ENCODE measurements at places on chromosomes 5 and 9.

DNA sequence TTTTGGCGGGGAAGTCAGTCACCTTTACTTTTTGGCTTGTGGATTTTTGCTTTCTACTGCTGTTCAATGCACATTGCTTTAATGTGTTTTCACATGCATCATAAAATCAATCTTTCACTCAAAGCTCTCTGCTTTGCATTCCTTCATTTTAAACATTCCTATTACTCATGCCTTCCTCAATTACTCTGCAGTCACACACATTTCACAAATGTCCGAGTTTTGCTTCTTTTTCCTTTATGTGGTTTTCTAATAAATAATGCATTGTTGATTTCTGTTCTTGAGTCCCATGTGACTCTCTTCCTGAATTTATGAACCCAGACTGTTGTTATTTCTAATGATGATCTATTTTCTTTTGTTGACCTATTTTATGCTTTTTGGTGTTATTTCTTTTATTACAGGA is 82.3 kb upstream of the EPB41L4B start:
- no peak for DNase-seq

GRCh38 chr5:78286290-78286689 is 8.2 kb downstream of the AP3B1 start:
- no peak for DNase-seq

GRCh38 chr9:113166039-113166438 is 15.2 kb downstream of the SLC31A2 start:
- no peak for DNase-seq

DNA sequence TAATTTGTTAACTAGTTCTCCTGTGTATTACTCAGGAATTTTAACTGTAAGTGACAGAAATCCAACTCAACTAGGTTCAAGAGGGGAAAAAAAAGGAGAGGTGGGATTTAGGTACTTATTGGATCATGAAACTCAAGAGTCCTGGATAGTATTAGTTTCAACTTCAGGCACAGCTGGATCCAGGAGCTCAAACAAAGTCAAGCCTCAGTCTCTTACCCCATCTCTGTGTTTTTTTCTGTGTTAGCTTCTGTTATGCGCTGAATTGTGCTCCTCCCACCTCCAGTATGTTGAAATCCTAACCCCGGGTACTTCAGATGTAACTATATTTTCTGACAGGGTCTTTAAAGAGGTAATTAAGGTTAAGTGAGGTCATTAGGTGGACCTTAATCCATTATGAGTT is 53.5 kb downstream of the SMIM23 start:
- DNase-seq, result no peak

- peak; percentile 54 for DNase-seq
Measured at GRCh38 chr5:108681079-108681921, 66.4 kb upstream of the FER start.

DNA sequence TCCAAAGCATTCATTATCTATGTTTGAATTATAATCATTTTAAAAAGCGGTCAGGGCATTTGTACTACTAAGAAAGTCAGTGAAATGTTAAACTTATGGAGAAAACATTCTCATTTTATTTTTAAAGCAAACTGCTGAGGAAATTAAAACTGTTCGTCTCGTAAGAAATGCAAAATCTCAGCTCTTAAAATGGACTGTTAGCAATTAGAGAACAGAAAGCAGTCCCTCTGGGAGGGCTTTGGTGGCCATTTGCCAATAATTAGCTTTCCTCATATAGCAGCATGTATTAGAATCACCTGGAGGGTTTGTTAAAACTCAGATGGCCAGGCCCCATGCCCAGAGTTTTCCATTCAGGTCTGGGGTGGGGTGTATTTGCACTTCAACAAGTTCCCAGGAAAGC is 120.7 kb upstream of the RASEF start:
- DNase-seq, result no peak

DNA sequence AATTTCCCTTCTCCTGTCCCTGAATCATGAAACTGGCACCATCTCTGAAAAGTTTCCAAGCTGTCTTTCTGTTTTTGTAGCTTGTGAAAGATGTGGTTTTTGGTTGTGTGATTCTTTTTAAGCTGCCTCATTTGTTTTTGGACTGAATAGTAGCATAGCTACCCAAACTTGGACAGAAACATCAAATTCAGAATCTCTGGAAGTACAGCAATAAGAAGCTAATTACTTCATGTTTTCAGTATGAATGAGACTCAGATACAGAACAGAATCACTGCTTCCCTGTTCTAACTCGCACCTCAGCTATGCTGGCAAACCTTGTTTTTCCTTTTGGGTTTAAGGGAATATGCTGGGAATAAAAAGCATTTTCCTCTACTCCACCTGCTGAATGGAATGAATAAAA is 101.0 kb downstream of the FGF1 start:
- no peak for DNase-seq

GRCh38 chr5:162067655-162068411 is at the start of gene GABRG2:
Gene GABRG2 (plus strand): TSS chr5:162067773. CDS start chr5:162068000, 227 bp downstream.
- no peak for DNase-seq

- DNase-seq, result no peak
Measured at GRCh38 chr5:120164986-120165385, 299.1 kb upstream of the PRR16 start.

DNA sequence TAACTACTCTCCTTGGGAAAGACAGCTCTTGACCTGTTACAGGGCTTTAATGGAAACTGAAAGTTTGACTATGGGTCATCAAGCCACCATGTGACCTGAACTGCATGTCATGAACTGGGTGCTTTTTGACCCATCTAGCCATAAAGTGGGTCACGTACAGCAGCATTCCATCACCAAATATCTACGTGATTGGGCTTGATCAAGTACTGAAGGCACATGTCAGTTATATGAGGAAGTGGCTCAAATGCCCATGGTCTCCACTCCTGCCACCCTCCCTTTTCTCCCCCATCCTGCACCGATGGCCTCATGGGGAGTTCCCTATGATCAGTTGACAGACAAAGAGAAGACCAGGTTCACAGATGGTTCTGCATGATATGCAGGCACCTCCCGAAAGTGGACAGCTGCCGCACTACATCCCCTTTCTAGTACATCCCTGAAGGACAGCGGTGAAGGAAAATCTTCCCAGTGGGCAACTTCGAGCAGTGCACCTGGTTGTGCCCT is 7.3 kb upstream of the FCN1 start:
- no peak for DNase-seq

- no peak for DNase-seq
Measured at GRCh38 chr5:159698322-159698721, 218.0 kb upstream of the ADRA1B start.

DNA sequence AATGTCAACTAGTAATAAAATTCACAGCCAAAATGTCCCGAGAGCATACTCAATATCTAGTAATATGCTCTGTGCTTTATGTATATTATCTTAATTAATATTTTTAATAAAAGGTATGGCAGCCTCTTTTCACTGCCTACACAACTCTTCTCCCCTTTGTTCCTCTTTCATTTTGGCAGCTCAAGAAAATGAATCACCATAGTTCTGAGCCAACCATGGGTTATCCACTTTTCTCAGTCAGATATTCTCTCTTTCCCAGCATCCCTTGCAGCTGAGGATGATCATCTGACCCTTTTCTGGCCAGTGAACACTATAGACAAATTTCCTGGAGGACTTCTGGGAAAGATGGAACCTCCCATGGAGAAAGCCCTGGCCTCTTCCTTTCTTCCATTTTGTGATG is 8.2 kb upstream of the DOCK8 start:
- DNase-seq, result no peak

GRCh38 chr5:132417010-132417439 is 47.5 kb downstream of the SLC22A5 start:
- no peak for DNase-seq

DNA sequence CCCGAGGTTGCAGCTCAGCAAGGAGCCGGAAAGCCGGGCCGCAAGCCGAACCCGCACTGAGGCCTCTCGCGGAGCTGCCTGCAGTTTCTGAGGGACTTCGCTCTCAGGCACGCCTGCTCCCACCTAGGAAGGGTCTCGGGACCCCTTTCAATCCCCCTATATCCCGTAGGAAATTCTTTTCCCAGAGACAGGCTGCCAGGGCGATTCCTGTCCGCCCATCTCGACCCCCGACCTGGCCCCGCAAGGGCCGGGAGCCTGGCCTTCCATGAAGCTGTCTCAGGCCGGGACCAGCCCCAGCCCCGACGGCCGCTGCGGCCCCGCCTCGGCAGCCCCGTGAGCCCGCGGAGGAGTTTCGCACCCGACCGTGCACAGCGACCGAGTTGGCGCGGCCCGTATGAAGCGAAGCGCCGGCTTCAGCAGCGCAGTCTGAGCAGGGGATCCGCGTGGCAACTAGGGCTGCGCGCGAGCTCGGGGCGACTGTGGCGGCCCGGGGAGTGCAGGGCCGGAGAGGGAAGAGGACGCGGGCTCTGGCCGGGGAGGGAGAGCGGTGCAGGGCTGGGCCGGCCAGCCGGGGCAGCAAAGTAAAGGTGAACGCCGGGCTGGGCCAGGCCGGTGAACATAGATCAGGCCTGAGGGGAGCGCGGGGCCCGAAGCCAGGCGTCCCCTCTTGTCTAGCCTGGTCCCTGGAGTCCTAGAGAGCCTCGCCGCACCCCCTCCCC is 977 bp upstream of the PRDM12 start:
- peak; percentile 50 for DNase-seq

GRCh38 chr5:157050050-157050449 is 8.9 kb downstream of the HAVCR1 start:
- DNase-seq, result no peak

DNA sequence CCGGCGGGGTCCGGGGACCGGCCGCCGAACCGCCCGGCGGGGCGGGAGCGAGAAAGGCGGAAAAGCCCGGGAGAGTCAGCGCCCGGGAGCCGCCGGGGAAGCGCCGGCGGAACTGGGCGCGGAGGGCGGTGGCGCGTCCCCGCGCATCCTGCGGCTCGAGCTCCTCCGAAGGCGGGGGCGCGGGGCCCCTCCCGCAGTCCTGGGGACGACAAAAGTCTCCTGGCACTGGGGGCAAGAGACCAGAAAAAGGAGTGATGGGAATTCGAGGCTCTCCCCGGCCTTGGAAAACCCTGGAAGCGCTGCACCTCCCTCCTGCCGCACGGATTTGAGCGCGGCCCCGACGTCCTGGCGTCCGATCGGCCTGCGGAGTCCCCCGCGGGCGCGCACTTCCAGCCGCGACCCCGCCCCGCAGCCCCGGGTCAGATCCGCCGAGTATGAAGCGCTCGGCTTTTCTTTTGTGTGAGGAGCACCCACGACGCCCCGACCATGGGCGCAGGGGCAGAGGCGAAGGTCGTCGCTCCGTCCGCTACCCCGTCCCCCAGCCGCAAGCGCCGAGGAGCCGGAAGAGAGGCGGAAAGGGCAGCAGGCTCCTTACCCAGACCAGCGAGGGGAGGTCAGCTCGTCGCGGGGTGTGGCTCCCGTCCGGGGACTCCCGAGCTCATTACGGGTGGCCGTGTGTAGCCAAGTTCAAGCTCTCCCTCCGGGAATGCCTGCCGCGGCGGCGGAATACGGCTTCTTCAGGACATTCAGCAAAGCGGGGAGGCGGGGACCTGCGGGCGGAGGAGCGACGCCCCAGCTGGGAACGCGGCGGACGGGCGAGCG is at the start of gene EPB41L4A:
EPB41L4A (minus strand) TSS at position 114 of the 822 bp plus-strand sequence. CDS start 238 bp downstream, outside the sequence.
- peak; percentile 30 for DNase-seq

GRCh38 chr5:24854350-24854749 is 209.6 kb upstream of the CDH10 start:
- DNase-seq, result no peak

- no peak for DNase-seq
Measured at GRCh38 chr5:180007582-180007981, 64.0 kb downstream of the RNF130 start.

- no peak for DNase-seq
Measured at GRCh38 chr9:98438666-98439065, 183.2 kb upstream of the TBC1D2 start.

DNA sequence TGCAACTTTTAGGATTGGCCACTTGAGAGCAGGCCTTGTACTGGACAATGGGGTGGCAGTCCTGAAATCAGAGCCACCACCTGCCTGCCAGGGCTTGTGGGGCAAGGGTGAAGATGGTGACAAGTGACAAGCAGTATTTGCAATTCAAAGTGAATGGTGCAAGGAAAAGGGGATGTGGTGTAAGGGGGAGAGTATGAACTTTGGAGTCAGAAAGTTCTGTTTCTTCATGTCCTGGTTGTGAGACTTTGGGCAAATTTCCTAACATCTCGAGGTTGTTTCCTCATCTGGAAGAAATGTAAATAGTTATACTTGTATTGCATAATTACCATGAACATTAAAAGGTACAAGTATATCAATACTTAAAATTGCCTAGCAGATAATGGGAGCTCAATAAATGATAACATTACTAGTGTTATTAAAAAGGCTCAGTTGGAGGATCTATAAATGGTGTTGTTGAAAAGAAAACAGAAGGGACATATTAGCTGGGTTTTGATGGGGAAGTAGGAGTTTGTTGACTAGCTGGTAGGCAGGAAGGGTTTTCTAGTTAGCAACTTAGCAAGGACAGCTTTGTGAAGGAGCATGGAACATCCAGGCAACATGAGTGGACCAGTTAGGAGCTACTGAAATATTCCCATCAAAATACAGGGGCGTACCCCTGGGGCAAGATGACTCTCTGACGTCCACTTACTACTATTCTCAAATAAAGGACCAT is 21.3 kb upstream of the MEGF9 start:
- DNase-seq, result peak; percentile 33

- peak; percentile 27 for DNase-seq
Measured at GRCh38 chr9:131697097-131697496, 42.8 kb downstream of the RAPGEF1 start.

- no peak for DNase-seq
Measured at GRCh38 chr9:99176527-99177013, 45.2 kb downstream of the ALG2 start.

GRCh38 chr5:102596113-102596512 is 97.3 kb upstream of the SLCO6A1 start:
- no peak for DNase-seq

DNA sequence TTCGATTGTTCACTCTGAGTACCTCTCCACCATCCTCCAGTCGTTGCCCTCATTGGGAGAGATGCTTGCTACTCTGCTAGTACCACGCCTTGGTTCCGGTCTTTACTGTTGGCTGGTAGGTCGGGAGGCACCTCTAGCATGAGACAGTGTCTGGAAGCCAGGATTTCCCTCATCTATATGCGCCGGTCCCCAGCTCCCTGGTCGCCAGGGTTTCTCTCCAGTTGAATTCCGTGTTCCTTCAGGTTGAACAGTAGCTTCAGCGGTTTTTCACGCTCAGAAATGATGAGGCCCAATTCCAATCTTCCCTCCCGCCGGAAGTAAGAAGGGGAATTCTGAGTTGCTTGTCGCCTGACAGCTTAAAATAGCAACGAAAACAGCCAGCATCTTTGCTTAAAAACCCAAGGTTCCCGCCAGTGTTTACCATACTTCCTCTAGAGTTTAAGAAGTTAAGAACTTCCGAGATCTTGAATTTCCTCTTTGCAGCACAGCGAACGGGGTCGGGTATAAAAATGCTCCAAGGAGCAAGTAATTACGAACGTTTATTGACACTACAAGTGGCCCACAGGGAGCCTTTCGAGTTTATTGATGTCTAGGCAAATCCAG is 1.3 kb upstream of the ST8SIA4 start:
- no peak for DNase-seq

GRCh38 chr9:136944212-136944518 is 373 bp downstream of the FBXW5 start:
- peak; percentile 92 for DNase-seq
